Right renal pelvis (tissue), 4 donors: ENCODE measurements at places on chromosomes 13 and 19.

GRCh38 chr13:62643007-62643483, 1227.4 kb upstream of the PCDH20 start:
- no peak for DNase-seq

DNA sequence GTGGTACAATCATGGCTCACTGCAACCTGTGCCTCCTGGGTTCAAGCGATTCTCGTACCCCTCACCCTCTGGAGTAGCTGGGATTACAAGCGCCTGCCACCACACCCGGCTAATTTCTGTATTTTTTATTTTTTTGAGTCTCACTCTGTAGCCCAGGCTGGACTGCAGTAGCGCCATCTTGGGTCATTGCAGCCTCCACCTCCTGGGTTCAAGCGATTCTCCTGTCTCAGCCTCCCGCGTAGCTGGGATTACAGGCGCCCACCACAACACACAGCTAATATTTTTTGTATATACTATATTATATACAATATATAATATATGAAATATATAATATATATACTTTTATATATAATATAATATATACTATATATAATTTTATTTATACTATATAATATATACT, 52.5 kb downstream of the COLGALT1 start:
- no peak for DNase-seq

DNA sequence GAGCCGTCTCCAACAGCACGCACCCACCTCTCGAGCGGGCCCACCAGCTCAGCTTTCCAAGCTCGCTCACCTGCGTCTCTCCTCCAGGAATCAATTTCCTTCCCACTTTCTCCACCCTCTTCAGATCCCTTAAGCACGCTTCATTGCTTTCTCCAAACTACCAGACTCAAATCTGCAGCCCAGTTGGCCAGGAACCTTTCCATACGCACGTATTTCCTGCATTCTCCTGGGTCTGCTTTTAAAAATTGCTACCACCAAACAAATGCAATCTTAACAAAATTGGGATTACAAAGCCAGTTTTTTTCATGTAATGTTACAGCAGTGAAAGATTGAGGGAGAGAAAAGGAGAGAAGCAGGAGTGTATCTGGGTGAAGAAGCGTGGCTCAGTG, 1.5 kb downstream of the ENOX1 start:
- no peak for DNase-seq

GRCh38 chr13:29472332-29472961, 123.0 kb downstream of the SLC7A1 start:
- no peak for DNase-seq

GRCh38 chr19:43482193-43482592, 16.8 kb upstream of the LYPD3 start:
- no peak for DNase-seq

DNA sequence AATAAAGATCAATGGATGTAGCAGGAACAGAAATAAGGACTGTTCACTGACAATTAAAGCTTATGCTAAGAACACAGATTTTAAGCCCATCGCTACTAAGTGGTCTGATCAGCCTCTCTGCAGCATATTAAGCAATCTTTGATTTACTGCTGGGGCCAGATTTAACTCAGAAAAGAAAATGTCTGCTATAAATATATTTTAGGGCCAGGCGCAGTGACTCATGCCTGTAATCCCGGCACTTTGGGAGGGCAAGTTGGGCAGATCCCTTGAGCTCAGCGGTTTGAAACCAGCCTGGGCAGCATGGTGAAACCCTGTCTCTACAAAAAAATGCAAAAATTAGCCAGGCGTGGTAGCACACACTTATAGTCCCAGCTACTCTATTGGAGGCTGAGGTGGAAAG, 43.0 kb downstream of the METTL21C start:
- DNase-seq = no peak

- no peak for DNase-seq
Observed at GRCh38 chr19:36488846-36489117, 579 bp downstream of the ZNF566 start.

GRCh38 chr13:114174529-114174961, 4.5 kb upstream of the CFAP97D2 start:
- DNase-seq = no peak

- DNase-seq = no peak
Observed at GRCh38 chr13:43221611-43222010, 198.2 kb downstream of the DNAJC15 start.

DNA sequence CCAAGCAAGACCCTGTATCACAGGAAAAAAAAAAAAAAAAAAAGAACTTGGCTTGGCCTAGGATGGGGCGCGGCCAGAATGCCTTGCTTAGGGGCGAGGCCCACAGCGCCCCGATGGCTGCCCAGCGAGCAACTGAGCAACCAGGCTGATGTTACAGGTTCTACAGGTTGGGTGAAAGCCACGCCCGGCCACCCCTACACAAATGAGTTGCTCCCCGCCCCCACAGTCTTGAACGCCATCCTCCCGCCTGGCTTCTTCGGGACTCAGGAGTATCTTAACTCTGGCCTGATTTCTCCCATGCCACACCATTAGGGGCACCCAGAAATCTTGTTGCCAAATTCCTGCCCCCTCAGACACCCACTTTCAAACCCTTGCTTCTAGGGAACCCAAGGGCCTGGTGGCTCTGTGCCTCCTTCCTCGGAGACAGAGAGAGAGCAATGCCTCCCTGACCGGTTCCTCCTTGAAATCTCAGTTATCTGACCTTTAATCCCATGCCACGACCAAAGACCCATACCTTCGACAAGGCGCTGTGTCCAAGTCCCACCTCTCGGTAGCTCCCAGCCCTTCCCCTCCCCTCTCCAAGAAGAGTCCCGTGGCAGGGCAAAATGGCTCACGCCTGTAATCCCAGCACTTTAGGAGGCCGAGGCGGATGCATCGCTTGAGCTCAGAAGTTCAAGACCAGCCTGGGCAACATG, 1.1 kb upstream of the CBLC start:
- DNase-seq = no peak

GRCh38 chr19:827710-828321, at the start of gene AZU1:
Gene AZU1, plus strand, starts transcription at chr19:827837. Its CDS starts 10 bp downstream, at chr19:827847.
- DNase-seq = no peak

DNA sequence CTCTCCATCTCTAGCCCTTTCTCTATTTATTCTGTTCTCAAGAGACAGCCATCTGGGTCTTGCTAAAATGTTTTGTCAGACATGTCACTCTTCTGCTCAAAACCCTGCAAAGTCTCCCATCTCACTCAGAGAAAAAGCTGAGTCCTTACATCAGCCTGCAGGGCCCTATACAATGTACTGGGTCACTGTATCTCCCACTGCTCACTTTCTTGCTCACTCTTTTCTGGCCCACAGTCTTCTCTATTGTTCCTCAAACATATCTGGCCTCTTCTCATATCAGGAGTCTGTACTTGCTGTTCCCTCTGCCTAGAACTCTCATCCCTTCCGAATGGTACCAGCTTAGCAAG, 189.2 kb downstream of the ENOX1 start:
- DNase-seq = no peak

- DNase-seq = no peak
Observed at GRCh38 chr13:97185291-97185690, 36.8 kb upstream of the MBNL2 start.

DNA sequence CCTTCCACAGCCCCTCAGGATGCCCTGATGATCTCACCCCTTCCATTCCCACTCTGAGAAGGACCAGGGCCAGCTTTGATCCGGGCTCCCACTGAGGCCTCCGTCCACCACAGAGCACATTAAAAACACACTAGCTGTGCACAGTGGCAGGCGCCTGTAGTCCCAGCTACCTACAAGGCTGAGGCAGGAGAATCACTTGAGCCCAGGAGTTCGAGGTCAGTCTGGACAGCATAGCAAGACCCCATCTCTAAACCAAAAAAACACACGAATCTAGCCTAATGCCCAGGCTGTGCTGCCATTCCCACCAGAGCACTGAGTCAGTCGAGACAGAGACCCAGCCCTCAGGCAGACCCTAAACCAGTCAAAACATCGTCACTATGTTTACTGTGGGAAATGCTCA, 14.1 kb downstream of the RFX1 start:
- no peak for DNase-seq

- no peak for DNase-seq
Observed at GRCh38 chr13:51717786-51718398, 86.1 kb downstream of the DHRS12 start.

GRCh38 chr19:3302755-3303154, 63.6 kb upstream of the NFIC start:
- no peak for DNase-seq

DNA sequence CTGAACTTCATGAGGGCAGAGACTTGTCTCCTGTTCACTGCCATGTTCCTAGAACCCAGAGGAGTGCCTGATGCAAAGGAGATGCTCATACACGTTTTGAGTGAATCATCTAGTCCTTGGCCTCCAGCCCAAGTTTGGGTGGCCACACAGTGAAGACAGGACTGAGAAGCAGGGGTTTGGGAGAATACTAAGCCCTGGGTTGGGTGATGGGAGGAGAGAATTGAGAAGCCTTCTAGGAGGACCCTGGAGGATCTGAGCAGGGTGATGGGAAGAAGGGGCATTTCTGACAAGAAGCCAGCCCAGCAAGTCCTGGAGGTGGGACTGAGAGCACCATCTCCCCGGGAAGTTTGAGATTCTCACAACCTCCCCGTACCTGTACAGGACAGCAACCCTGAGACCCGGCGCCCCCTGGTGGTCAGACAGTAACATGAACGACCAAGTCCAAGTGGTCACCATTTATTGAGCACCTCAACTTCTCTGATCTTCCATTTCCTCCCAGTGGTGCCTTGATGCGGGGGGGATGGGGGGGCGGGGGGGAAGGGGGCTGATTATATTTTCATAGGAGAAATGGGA, 11.0 kb downstream of the CTU1 start:
- DNase-seq = no peak

- no peak for DNase-seq
Observed at GRCh38 chr13:67943116-67943515, 713.0 kb upstream of the PCDH9 start.

- DNase-seq = no peak
Observed at GRCh38 chr13:54357284-54357933, 1328.8 kb downstream of the OLFM4 start.

DNA sequence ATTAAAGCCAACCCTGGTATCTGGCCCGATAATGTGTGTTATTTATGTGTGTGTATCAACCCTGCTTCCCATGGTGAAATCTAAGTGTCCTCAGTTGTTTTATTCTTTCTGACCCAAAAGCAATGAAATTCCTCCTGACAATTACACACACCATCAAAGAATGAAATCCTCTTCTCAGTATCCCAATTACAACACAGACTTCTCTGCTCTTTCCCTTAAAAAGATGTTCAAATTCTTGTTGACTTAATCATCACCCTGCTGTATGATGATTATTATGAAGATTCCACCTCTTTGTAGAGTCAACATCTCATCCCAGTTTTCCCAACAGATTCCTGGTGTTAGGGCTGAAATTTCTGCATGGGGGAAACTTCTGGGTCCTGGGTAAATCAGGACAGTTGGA, 8.9 kb upstream of the TRPC4 start:
- DNase-seq = no peak

GRCh38 chr19:41323430-41324125, 13.6 kb downstream of the CCDC97 start:
- no peak for DNase-seq

- no peak for DNase-seq
Observed at GRCh38 chr13:109246001-109246400, 540.4 kb downstream of the IRS2 start.

- DNase-seq = no peak
Observed at GRCh38 chr19:16594131-16594586, 21.9 kb upstream of the SLC35E1 start.

- DNase-seq = no peak
Observed at GRCh38 chr13:98325724-98326123, 148.7 kb upstream of the RNF113B start.

- DNase-seq = no peak
Observed at GRCh38 chr13:112696869-112697465, 7.1 kb downstream of the ATP11A start.

DNA sequence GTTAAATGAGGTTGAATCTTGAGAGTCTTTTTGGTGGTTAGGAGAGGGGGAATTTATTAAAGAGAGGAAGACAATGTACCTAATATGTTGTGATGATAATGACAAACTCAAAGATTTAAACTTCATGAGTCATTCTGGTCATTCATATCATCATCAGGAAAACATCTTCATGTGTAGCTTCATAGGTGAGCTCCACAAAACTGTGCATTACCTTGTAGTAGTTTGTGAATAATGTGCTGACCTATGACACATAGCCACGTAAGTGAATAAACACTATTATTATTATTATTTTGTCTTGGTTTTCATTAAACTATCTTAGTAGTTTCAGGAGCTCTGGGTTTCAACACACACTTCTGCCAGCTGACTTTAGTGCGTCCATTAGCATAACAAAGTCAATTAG, 997 bp upstream of the GPC6 start:
- no peak for DNase-seq

DNA sequence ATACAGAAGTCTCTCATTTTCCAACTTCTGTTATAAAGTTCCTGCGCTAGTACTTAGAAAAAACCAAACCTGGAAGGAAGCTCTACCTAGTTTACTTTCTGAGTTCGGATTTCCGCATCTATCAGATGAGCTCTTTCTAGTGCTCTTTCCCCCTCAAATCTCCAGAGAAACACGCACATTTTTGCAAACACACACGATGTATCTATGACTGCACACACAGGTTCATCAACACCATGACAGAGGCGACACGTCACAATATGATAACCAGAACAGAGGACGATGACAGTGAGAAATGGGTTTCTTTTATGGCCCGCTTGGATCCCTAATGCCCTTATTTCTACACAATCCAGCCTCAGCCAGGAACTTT, 629 bp upstream of the LRRC63 start:
- no peak for DNase-seq

DNA sequence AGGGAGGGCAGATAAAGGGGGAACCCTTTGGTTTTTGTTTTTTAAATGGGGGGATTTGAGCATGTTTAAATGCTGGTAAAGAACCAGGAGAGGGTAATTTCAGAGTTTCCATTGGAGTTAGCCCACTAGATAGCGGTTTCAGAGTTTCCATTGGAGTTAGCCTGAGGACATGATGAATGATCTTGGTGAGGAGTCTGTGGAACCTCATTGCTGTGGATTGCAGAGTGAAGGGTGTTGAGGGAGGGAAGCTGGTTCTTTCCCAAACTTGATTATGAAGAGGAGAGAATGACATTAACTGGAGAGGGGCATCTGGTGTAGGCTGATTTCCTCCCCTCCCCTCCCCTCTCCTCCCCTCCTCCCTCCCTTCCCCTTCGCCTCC, 5.0 kb downstream of the WASF3 start:
- no peak for DNase-seq

GRCh38 chr13:101869553-101869952, 417.1 kb downstream of the ITGBL1 start:
- DNase-seq = no peak

GRCh38 chr13:30726192-30726591, 9.2 kb upstream of the ALOX5AP start:
- DNase-seq = no peak

GRCh38 chr13:47299304-47299703, 402.5 kb upstream of the HTR2A start:
- no peak for DNase-seq

GRCh38 chr13:52412128-52412527, 6.2 kb upstream of the THSD1 start:
- no peak for DNase-seq

GRCh38 chr19:35549174-35549788, 3.9 kb downstream of the TMEM147 start:
- DNase-seq = no peak

- DNase-seq = no peak
Observed at GRCh38 chr19:51712461-51713081, 11.2 kb downstream of the HAS1 start.
